ENCODE measurements at places on chromosomes 16 and 17.

DNA sequence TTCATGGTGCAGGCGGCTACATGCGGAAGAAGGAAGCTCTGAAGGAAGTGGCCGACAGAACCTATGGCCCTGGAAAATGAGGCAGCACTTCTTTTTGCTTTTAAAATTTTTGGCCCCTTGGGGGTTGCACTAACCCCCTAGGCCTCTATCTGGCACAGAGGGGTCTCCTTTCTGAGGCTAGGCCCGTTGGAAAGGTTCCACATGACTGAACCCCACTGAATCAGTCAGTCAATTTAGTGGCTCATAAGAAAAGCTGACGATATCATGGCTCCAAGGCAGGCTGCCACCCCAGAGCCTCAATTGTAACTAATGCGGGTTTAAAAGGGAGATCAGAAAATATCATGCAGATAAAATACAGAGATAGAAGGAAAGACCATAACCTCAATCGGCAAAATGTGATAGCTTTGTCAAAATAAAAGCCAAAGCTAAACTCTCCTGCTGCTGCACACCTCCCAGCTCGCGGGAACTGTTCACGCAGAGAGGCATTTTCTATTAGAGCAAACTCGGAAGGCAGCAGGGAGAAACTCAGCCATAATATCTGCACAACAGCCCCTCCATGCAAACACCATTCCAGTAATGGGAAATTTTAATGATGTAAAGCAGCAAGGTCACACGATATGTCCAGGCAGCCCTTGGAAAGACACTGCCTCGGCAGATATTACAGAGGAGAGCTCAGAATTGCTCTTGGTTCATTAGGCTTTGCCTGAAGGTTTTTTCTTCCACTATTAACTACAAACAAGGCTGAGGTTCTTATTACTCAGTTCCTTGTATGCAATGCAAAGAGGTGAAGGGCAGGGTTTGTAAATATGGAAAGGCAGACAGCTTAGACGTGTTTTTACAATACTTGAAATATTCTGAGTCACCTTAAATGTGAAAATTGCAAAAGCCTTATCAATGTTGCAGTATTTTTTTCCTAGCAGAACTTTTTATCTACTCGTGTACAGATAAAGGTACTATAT is 200.4 kb upstream of the PMFBP1 start:
- no peak for DNase-seq

DNA sequence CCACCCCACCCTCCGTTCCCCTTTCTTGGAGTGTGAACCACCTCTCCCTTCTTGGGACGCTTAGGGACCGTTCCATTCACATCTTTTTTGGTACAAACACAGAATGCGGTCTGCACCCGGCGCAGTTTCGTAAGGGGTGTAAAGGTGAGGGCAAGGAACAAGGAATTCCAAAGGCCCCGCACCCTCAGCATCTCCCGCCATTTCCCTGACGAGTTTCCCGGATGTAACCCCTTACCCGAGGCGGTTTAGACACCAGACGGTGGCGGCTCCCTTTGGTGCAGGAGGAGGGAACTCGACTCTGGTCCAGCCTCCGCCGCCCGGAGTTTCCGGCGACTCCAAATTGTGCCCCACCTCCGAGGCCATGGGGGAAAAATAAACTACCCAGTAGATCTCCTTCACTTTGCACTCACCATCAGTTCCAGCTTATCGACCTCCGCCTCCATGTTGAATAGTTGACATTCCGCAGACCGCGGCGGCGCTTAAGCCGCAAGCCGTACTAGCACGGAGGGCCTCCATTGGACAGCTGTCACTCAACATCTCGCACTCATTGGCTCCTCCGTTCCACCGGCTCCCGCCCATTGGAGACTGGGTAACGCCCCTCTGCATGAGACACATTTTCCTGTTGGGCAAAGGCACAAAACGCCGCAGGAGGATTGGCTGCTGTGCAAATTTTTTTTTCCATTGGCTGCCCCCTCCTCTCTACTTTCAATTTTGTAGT is at the start of gene SKA2:
Gene SKA2 (minus strand): TSS at position 466 of the 718 bp plus-strand sequence. CDS start 23 bp downstream, at position 443.
- DNase-seq: no peak

GRCh38 chr17:7955414-7956227 is 23.6 kb downstream of the CNTROB start:
- DNase-seq: no peak

DNA sequence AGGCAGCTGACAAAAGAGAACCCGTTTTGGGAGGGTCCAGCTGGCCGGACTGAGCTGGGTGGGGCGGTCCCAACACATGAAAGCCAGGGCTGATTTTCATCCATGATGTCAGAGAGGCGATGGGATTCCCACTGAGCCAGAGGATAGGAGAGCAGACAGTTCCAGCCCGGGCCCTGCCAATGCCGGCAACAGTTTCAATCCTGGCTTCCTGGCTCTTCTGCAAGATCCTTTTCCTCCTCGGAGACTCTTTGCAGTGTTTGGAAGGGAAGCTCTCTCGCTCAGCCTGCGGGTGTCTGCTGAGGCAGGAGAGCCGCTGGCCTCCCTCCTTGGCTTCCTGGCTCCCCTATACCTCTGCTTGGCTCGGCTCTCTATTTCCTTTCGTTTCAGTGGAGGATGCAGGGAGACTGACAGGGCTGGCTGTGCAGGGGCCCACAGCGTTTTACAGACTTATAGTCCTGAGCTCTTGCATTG is 145.5 kb upstream of the SOX9 start:
- no peak for DNase-seq

DNA sequence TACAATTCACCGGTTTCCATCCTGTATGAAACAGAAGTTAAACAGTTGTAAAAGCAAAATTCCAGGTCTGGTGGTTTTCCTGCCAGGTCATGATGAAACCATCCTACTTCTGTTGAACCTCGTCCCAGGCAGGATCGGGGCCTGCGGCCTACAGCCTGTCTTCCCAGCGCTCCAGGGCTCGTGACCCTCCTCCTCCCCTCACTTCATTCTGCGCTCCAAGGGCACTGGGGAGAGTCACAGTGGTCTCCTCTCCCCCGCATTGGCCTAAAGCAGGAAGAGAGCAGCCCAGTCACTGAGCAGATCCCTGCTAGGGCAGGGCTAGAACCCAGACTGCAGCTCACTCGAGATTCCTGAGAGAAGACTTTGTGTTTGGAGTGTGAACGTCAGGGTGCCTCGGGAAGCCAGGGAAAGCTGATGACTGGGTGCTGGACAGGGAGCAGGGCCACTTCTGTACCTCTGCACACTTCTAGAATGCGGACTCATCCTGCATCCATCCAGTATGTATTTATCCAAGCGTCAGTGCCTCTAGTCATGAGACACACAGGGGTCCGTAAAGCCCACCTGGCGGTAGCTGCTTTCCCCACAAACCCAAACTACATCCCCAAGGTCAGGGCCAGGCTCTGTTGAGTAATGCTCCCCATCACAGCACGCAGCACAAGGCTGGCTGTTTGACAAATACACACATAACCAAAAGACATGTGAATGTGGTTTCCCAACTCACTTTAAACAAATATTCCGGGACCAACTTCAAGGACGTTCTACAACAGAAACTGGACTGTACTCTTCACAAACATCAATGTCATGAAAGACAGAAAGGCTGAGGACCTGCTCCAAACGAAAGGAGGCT is 1.7 kb upstream of the ITGAE start:
- no peak for DNase-seq

- no peak for DNase-seq
These were observed 14.9 kb downstream of the USP36 start for GRCh38 chr17:78825696-78826095.

GRCh38 chr17:11644265-11645212 is 46.3 kb downstream of the DNAH9 start:
- DNase-seq: peak; percentile 89

GRCh38 chr16:77430787-77431585 is 3.8 kb downstream of the ADAMTS18 start:
- no peak for DNase-seq

DNA sequence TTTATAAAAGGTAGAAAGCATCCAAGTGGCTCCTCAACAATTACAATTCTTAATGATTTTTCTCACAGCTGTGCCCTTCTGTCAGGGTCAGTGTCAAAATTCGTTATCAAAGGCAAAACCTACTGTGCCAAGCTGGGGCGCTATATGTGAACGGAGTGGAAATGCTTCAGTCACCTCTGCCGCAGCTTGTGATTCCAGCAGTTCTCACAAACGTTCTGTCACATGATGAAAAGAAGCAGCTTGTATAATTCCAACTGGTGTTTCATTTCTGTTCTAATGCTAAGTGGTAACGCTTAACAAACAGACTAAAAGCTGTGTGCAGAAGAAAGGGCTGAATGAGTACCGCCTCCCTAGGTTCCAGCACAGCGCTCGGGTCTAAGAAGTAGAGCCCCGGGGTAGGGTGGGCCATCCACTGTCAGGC is 14.2 kb downstream of the PLD6 start:
- DNase-seq: no peak

GRCh38 chr16:72174726-72175125 is 2.8 kb upstream of the PMFBP1 start:
- no peak for DNase-seq

GRCh38 chr17:81018044-81018802 is 16.7 kb upstream of the BAIAP2 start:
- no peak for DNase-seq

DNA sequence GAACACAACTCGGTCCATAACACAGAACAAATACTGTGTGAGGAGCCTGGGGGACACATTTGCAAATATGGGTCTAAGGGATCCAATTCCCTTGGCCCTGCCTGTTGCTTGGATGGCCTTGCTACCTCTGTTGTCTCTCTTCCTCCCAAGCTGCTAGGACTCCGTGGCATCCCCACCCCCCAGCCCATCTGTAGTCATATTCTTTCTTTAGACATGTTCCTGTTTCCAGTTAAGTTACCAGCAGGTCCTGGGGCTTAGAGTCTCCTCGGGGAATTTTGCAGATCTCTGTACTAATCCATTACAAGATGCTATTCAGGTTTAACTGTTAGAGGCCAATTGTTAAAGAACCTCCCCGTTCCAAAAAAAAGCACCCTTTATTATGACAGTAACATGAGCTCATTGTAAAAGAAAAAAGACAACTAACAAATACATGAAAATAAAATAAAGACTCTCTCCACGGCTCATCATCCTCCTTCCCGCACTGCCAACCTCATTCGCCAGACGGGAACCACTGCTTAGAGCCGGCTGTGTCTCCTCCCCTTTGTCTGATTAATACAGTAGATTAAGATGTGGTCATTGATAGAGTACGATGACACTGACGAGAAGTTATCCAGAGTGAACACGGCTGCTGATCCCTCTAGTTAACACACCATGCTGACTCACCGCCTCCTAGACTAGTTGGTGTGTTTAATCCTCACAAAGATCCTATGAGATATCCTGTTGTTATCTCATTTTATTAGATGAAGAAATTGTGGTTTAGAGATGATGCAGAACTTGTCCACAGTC is 22.2 kb downstream of the HS3ST4 start:
- DNase-seq: peak; percentile 26

- no peak for DNase-seq
These were observed 2.9 kb upstream of the CXCL16 start for GRCh38 chr17:4742629-4743028.

DNA sequence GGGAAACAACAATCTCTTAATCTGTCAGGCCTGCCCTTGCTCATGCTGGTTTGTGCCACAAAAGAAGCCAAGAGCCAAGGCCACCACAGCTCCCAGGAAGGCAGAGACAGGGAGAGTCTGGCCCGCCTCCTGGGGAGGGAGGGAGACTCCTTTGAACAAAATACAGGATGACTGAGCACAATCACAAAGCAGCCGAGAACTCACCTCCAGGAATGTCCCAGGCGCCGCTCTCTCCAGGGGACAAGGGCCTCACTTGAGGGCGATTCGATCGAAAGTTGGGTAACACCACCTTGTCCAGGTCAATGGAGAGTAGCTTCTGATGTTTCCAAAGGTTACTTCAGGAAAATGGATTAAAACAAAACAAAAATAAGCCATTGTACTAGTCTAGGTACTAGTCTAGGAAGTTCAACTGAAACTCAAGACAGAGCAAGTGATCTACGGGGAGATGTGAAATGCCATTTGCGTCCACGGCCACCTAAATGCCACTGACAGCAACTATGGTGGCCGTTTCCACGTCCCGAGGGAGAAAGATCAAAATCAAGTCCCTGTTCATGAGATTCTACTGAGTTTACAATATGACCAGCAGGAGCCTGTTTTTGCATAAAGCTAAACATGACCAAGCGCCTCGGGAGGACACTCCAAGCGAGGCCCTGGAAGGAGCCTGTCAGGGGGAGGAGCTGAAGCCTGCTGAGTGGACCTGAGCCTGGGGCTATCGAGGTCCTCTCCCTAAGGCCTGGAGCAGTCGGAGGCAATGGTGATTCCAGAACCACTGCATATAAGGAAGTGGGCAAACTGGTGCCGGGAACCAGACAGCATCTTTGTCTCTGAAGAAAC is 13.4 kb upstream of the SLC38A8 start:
- no peak for DNase-seq

- no peak for DNase-seq
These were observed 90.5 kb downstream of the ENGASE start for GRCh38 chr17:79164913-79165695.

- no peak for DNase-seq
These were observed 21.9 kb downstream of the GJD3 start for GRCh38 chr17:40342504-40343218.

GRCh38 chr16:29943846-29944799 is 17.8 kb upstream of the TMEM219 start:
- DNase-seq: peak; percentile 98

- no peak for DNase-seq
These were observed 27.8 kb downstream of the COPRS start for GRCh38 chr17:31830971-31831858.

GRCh38 chr16:29831490-29831889 is 11.2 kb downstream of the MVP start:
- no peak for DNase-seq

GRCh38 chr16:22192261-22193062 is 13.6 kb upstream of the EEF2K start:
- no peak for DNase-seq

GRCh38 chr16:55411231-55411630 is 67.8 kb upstream of the MMP2 start:
- DNase-seq: no peak

DNA sequence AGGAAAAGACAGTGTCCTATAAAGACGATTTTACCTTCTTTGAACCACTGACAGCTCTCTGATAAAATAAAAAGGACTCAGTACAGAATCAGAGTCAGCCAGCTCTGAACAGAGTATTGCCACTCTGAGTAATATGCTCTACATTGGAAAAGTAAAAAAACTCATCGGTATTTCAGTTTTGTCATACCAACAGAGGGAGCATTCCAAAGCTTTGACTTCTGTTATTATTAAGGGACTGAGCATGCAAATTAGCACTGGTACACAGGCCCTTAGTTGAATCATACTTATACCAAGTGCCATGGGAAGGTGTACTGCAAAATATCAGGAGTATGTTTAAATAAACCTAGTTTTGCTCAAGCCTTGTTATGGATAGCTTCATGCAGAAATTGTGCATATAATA is 509.0 kb upstream of the KIF2B start:
- DNase-seq: peak; percentile 60

All from RKO (cell line).